Panc1 (cell line): ENCODE measurements at places on chromosomes 1 and 21. TPM values are rescaled to one million over a fixed set of nuclear protein-coding genes. Genes with fewer than 3 reads are reported as not detected.

The MYOC gene
- total RNA-seq = not detected

The NTPCR gene
- 46.8 TPM for total RNA-seq

The BRDT gene
- not detected for total RNA-seq

The PTPRF gene
- total RNA-seq = 77.5 TPM

The NDUFS5 gene
- 316 TPM for total RNA-seq

The CD1E gene
- not detected for total RNA-seq

The MYBPHL gene
- total RNA-seq = not detected

The TEDDM1 gene
- not detected for total RNA-seq

The AGO3 gene
- total RNA-seq = 39.4 TPM

DNA sequence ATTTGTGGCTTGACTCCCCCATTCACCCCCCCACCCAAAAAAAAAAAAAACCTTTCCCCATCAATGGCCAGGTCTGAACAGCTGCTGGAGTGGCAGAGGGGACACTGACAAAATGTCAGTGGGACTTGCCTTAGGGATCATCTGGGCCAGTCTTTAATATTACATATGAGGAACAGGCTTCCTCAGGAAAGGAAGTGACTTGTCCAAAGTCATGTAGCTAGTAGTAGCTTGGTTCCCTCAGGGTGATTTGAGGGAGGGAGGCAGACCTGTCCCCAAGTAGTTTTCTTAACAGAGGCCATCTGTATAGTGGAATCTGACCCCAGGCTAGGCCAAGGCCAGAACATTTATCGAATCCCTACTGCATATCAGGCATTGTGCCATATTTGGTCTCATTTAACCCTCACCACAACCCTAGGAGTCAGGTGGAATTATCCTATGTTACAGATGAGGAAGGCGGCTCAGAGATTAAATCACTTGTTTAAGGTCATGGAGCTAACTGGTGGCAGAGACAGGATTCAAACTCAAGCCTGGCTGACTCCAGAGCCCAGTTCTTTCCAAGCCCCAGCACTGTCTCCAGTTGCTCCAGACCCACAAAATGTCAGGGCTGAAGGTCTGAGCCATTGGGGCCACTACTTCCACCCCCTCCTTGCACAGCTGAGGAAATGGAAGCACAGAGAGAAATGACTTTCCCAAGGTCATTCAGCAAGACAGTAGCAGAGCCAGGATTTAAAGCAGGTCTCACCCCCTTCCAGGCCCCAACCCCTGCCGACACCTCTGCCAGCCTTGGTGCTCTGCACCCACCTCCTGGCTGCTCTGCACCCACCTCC, 10.4 kb downstream of the ZBTB7B start:
- DNase-seq = no peak

DNA sequence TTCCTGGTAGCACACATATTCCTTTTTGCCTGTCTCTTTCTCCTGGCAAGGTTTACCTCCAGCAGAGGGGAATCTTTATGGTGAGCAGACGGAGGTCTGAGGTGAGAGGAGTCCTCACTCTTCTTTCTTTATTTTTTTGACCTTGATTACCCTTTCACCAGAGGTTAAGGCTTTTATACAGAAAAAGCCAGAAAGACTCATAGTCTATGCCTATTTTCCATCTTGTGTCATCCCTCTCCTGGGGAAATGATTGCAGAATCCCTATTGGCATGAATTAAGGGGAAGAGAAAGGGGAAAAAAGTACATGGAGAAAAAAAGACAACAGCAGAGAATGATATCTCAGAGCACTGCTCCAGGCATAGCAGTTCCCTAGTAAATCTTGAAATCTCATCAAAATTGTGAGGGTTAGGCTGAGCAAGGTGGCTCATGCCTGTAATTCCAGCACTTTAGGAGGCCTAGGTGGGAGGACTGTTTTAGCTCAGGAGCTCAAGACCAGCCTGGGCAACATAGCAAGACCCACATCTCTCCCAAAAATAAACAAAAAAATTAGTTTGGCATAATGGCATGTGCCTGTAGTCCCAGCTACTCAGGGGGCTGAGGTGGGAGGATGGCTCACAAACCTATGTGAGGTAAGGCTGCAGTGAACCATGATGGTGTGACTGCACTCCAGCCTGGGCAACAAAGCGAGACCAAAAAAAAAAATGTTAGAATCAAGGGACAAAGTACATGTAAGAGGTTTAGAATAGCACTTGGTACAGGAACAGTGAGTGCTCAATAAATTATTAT, 1.2 kb upstream of the XPR1 start:
- no peak for DNase-seq

GRCh38 chr1:107251083-107251482, 110.2 kb downstream of the NTNG1 start:
- no peak for DNase-seq

- no peak for DNase-seq
These were observed 20.1 kb upstream of the ADAR start for GRCh38 chr1:154628121-154628405.

GRCh38 chr1:27634177-27634984, 604 bp downstream of the FGR start:
- no peak for DNase-seq

DNA sequence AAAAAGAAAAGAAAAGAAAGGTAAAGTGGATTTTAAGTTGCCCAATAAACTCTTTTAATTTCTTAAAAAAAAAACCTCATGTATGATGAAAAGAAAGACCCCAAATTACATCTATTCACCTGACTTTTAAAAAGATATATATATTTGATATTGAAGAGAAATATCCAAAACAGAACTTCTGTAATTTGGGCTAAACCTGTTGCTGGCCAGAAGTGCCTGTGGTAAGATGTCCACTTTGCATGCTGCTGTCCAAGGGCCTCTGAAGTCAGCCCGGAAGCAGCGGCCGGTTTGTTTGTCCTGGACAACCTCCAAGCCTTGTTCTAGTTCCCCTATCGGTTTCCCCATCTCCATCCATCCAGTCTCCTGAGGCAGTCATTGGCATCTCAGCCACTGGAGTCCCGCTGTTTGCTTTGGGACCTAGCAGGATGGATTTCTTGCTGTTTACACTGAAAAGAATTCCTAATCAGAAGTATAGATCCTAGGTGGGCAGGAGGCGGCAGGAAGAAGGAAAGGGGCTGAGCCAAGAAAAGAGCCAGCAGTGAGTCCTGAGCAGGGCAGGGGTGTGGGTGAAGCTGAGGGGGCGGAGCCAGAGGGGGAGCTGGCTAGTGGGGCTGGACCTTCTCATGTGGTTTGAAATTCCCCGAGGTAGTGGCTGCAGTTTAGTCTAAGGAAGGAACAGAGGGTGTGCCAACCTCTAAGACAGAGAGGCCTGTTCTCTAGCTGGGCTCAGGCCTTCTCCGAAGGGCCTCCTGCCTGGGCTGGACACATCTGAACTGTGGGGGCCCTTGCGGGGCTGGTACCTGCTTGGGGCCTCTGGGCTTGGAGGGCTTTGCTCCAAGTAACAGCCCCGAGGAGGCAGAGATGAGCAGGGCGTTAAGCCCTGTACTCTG, 3.3 kb downstream of the NCMAP start:
- peak; percentile 42 for DNase-seq

GRCh38 chr21:45380566-45380965, 24.4 kb upstream of the COL18A1 start:
- no peak for DNase-seq

DNA sequence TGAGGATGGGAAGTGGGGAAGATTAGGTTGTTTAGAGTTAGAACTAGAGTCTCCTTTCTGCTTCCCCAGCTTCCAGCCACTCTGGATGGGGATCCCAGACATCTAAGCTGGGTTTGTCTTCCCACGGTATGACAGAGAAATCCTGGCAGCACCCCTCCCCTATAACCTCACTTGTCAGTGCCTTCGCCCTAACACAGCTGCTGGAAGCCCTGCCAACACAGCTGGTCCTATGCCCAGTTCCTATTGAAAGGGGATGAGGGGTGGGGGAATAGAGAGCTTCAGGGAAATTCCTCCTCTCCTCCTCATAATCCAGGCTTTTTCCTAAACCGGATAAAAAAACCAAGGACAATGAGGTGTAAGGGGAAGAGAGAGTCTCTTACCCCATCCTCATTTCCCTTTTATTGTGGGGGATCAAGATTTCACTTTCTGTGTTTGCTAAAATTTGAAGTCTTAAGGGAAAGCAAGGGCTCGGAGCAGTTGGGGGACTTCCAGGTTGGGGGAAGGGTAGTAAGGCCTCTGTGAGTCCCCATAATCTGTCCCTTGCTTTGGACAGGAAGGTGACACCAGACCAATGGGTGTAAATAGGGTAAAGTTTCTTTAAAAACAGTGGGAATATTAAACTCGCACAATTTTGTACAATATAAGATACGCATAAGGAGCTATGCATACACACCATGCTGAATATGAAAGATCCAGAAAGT, 590 bp downstream of the TMOD4 start:
- DNase-seq = no peak

- DNase-seq = no peak
These were observed 48.8 kb upstream of the LRRC8D start for GRCh38 chr1:89771991-89772560.
